M059J (cell line): ENCODE measurements at places on chromosomes 3 and 15. TPM values are rescaled to one million over a fixed set of nuclear protein-coding genes. Genes with fewer than 3 reads are reported as not detected.

The MYO1E gene
- 131 and 141 TPM in 2 replicates for total RNA-seq

The SH2D7 gene
- not detected in 2 replicates for total RNA-seq

The ABHD2 gene
- total RNA-seq = 34.6 and 60.5 TPM in 2 replicates

The KIF7 gene
- total RNA-seq = 1.9 and 6.4 TPM in 2 replicates

The BCL2A1 gene
- total RNA-seq = 0.10 and 0.69 TPM in 2 replicates

The RNF13 gene
- total RNA-seq = 37.3 and 38.2 TPM in 2 replicates

The DUOX2 gene
- not detected in 2 replicates for total RNA-seq

The USP50 gene
- not detected in 2 replicates for total RNA-seq

The PLA2G4D gene
- 0.10 and 0.52 TPM in 2 replicates for total RNA-seq

The PPP2R3A gene
- total RNA-seq = 22.2 and 22.5 TPM in 2 replicates

The CCDC39 gene
- total RNA-seq = not detected in 2 replicates

The KIF15 gene
- total RNA-seq = 10.3 and 13.7 TPM in 2 replicates

The ABTB1 gene
- 0.52 and 2.1 TPM in 2 replicates for total RNA-seq

The TRPM1 gene
- 0.02 TPM in 1 of 2 replicates, not detected in the other for total RNA-seq

The SENP2 gene
- total RNA-seq = 34.7 and 40.1 TPM in 2 replicates

The ITGB5 gene
- 182 and 224 TPM in 2 replicates for total RNA-seq

The SLC2A2 gene
- total RNA-seq = 0.12 and 0.32 TPM in 2 replicates

The RETNLB gene
- total RNA-seq = not detected in 2 replicates

The TEX55 gene
- total RNA-seq = not detected in 2 replicates

The SFMBT1 gene
- 16.1 and 17.7 TPM in 2 replicates for total RNA-seq

The DZIP1L gene
- total RNA-seq = 14.7 and 15.8 TPM in 2 replicates

The ARPIN gene
- 2.0 and 5.2 TPM in 2 replicates for total RNA-seq

The ITIH3 gene
- not detected in 2 replicates for total RNA-seq

The CLSTN2 gene
- total RNA-seq = 3.9 and 7.6 TPM in 2 replicates

The GPR62 gene
- 0.02 TPM in 1 of 2 replicates, not detected in the other for total RNA-seq

The C3orf80 gene
- 0.25 and 0.57 TPM in 2 replicates for total RNA-seq

The COL8A1 gene
- total RNA-seq = 225 and 349 TPM in 2 replicates

The GCSAM gene
- total RNA-seq = not detected in 2 replicates

The IQCF2 gene
- not detected in 2 replicates for total RNA-seq

The ZNF860 gene
- 0.25 TPM in 1 of 2 replicates, not detected in the other for total RNA-seq

The C2CD4B gene
- total RNA-seq = not detected in 2 replicates

The USP8 gene
- 24.6 and 44.1 TPM in 2 replicates for total RNA-seq

The SLC22A13 gene
- not detected in 2 replicates for total RNA-seq

The OR5H15 gene
- total RNA-seq = not detected in 2 replicates

The SNX22 gene
- total RNA-seq = 0.20 and 0.27 TPM in 2 replicates

The SUSD5 gene
- 0.44 and 0.98 TPM in 2 replicates for total RNA-seq

The MESD gene
- total RNA-seq = 21.3 and 32.9 TPM in 2 replicates

The XCR1 gene
- not detected in 2 replicates for total RNA-seq

The C3orf22 gene
- total RNA-seq = not detected in 2 replicates

The ZNF774 gene
- total RNA-seq = 1.6 and 1.7 TPM in 2 replicates

The LRRK1 gene
- total RNA-seq = 0.20 and 1.7 TPM in 2 replicates

The SPATA12 gene
- total RNA-seq = 0.07 TPM in 1 of 2 replicates, not detected in the other

The PLD1 gene
- total RNA-seq = 7.6 and 7.8 TPM in 2 replicates

The SLC51B gene
- total RNA-seq = not detected in 2 replicates

The ATP8B4 gene
- 0.89 and 2.1 TPM in 2 replicates for total RNA-seq

The MESP2 gene
- 0.15 and 0.62 TPM in 2 replicates for total RNA-seq

The CCDC54 gene
- not detected in 2 replicates for total RNA-seq

The RPP14 gene
- total RNA-seq = 12.2 and 14.6 TPM in 2 replicates

The PSTPIP1 gene
- total RNA-seq = not detected in 2 replicates

The NEIL1 gene
- total RNA-seq = 0.91 TPM in 1 of 2 replicates, not detected in the other

The PHLDB2 gene
- 63.7 and 89.3 TPM in 2 replicates for total RNA-seq

The TCAIM gene
- 19.5 and 30.4 TPM in 2 replicates for total RNA-seq
